ENCODE measurements at places on chromosomes 6 and 20.
A peak's percentile ranks its signal among the peaks of the same experiment; 100 is the strongest.

- peaks cover 23% of the 10 kb centered on the region for H3K4me1 ChIP-seq
- DNase-seq: no peak
- H3K27ac ChIP-seq: peak overlapping the region; percentile 17
- H3K4me3 ChIP-seq: no peak overlapping the region
- peaks cover 25% of the 10 kb centered on the region for H3K36me3 ChIP-seq
Observed at GRCh38 chr6:33702345-33702977, 9.0 kb downstream of the UQCC2 start.

DNA sequence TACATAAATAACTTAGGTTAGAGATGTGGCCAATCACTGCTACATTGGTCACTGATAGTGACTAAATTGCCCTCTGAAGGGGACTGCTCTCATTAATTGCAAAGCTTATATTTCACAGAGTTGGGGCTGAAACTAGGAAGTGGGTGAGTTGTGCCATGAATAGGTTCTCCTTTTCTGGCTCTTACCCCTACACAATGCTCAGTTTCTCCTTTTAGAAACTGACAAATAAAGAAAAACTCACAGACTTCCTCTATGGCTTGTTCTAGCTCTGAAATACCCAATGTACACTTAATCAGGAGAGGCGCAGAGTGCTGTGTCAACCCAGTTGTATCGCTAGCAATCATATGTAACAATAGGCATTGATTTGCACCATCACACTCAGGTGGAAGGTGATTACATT, 41.2 kb upstream of the PROKR2 start:
- peaks cover 9% of the 10 kb centered on the region for H3K27me3 ChIP-seq
- H3K36me3 ChIP-seq: no peaks in the 10 kb centered on the region
- no peak for DNase-seq
- H3K4me3 ChIP-seq: no peak overlapping the region
- H3K27ac ChIP-seq: no peak overlapping the region

- no peak overlapping the region for H3K4me3 ChIP-seq
- no peaks in the 10 kb centered on the region for H3K36me3 ChIP-seq
- peaks cover 17% of the 10 kb centered on the region for H3K27me3 ChIP-seq
- no peak overlapping the region for H3K27ac ChIP-seq
- H3K4me1 ChIP-seq: no peaks in the 10 kb centered on the region
Observed at GRCh38 chr6:52641826-52642225, 29.1 kb upstream of the TMEM14A start.

- no peaks in the 10 kb centered on the region for H3K36me3 ChIP-seq
- no peak for DNase-seq
- H3K27ac ChIP-seq: no peak overlapping the region
- H3K27me3 ChIP-seq: peaks cover 17% of the 10 kb centered on the region
- H3K4me1 ChIP-seq: no peaks in the 10 kb centered on the region
Observed at GRCh38 chr6:122621638-122622037, 11.4 kb downstream of the PKIB start.

DNA sequence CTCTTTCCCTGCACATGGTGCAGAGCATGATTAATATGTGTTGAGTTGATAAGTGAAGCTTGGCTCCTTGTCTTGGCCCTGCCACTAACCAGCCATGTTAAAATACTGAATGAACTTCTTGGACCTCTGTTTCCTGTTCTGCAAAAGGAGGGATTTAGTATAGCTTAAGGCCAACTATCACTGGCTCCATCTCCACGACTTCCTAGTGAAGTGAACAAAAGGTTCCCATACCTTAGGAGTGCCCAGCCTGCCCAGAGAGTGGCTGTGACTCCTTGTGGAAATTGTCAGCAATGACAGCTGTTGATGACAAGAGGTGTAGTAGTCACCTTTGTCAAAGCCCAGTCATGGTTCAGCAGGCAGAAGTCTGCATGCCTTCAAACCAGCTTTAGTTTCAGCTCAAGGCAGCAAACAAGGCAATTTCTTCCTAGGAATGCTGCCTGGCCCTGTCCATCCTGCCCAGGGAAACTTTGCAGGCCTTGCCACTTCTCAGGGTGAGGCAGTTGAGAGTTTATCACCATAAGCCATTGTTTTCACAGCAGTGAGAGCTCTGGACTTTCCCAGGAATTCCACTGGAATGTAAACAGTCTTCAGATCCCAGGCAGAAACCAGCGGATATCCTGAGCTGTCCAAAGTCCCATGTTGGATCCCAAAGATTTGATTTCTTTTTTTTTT, 169.7 kb upstream of the TNFAIP3 start:
- no peak for DNase-seq
- peaks cover 15% of the 10 kb centered on the region for H3K4me1 ChIP-seq
- no peak overlapping the region for H3K27ac ChIP-seq
- H3K36me3 ChIP-seq: no peaks in the 10 kb centered on the region
- H3K27me3 ChIP-seq: peaks cover 2% of the 10 kb centered on the region

DNA sequence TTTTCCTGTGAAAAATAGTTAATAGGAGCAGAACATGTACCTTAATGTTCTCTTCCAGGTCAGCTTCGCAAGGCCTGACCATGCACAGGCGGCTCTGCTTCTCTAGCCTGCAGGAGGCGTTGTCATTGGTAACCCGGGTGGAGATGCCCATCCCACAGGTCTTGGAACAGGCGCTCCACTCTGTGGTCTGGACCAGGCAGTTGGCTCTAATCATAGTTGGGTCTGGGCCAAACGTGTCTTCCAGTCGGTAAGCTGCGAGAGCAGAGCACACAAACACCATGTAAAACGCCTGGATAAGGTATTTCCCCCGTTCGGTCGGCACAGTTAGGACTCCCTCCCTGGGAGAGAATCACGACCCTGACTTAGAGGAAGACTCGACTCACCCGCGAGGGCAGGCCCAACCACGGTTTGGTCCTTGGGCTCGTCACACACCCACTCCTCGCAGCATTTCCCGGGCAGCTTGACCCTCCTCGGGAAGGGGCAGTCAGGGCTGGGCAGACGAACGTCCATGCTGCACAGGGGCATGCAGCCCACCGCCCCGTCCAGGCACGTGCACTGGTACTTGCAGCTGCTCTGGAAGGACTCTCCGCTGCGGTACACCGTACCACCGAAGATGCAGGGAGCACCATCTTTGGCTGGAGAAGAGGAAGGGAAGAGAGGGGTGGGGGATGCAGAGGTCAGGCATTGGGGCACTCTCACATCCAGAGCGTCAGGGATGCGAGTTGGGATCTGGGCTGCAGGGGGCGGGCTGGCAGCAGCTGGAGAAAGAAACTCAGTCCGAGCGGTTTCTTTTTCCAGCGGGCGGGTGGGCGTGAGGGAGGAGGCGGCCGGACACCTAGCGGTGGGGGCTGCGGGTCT, 1.0 kb downstream of the CCN2 start:
- H3K27ac ChIP-seq: no peak overlapping the region
- H3K4me1 ChIP-seq: peaks cover 11% of the 10 kb centered on the region
- DNase-seq: no peak
- H3K27me3 ChIP-seq: peaks cover 43% of the 10 kb centered on the region
- H3K36me3 ChIP-seq: peaks cover 2% of the 10 kb centered on the region

GRCh38 chr6:80537118-80537972, 430.9 kb downstream of the BCKDHB start:
- no peak for DNase-seq
- no peak overlapping the region for H3K27ac ChIP-seq
- no peak overlapping the region for H3K4me3 ChIP-seq
- H3K27me3 ChIP-seq: peaks cover 20% of the 10 kb centered on the region
- no peaks in the 10 kb centered on the region for H3K4me1 ChIP-seq

GRCh38 chr20:57194154-57194553, 72.3 kb downstream of the BMP7 start:
- H3K4me1 ChIP-seq: no peaks in the 10 kb centered on the region
- DNase-seq: peak; percentile 19
- H3K27ac ChIP-seq: no peak overlapping the region
- no peaks in the 10 kb centered on the region for H3K36me3 ChIP-seq
- peaks cover 16% of the 10 kb centered on the region for H3K27me3 ChIP-seq

DNA sequence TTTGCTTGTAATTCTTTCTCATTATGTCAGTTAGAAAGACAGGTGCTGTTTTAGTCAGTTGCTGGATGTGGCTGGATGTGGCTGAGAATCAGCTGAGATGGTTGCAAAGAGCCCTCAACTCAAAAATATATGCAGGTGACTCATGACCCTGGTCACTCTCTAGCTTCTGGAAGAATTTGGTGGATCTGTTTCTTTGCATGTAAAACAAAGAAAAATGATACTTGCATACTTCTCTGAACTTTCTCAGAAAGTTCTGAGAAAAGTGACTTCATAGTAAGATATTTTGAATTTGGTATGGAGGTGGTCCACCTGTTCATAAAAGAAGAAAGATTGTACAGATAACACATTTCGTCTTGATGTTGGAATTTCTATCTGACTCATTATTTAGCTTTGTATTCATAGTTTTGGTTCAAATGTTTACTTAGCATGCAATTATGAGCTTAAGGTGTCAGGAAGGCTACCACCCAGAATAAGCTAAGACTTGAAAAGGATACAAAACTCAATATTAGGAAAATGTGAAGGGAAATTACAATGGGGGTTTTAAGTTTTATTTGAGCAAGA, 163.2 kb upstream of the OLIG3 start:
- H3K27me3 ChIP-seq: no peaks in the 10 kb centered on the region
- no peak overlapping the region for H3K4me3 ChIP-seq
- H3K36me3 ChIP-seq: no peaks in the 10 kb centered on the region
- no peaks in the 10 kb centered on the region for H3K4me1 ChIP-seq

GRCh38 chr20:61728786-61729770, 336.6 kb downstream of the TAF4 start:
- DNase-seq: no peak
- H3K36me3 ChIP-seq: no peaks in the 10 kb centered on the region
- peaks cover 6% of the 10 kb centered on the region for H3K27me3 ChIP-seq
- H3K4me1 ChIP-seq: no peaks in the 10 kb centered on the region
- H3K27ac ChIP-seq: no peak overlapping the region

DNA sequence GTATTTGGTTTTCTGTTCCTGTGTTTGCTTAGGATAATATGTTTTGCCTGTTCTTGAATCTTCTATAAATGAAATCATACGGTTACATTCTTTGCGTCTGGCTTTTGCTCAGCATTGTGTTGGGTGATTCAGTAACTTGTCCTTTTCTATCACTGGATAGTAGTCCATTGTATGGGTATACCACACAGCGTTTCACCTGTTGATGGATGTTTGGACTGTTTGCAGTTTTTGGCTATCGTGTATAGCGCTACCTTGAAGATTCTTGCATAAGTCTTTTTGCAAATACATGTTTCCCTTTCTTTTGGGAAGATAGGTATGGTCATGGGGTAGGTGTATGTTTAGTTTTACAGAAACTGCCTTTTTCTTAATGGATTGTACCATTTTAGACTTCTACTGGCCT, 9.5 kb downstream of the MYBL2 start:
- H3K27me3 ChIP-seq: peaks cover 6% of the 10 kb centered on the region
- no peak overlapping the region for H3K4me3 ChIP-seq
- no peak for DNase-seq
- peaks cover 4% of the 10 kb centered on the region for H3K36me3 ChIP-seq
- H3K4me1 ChIP-seq: no peaks in the 10 kb centered on the region

DNA sequence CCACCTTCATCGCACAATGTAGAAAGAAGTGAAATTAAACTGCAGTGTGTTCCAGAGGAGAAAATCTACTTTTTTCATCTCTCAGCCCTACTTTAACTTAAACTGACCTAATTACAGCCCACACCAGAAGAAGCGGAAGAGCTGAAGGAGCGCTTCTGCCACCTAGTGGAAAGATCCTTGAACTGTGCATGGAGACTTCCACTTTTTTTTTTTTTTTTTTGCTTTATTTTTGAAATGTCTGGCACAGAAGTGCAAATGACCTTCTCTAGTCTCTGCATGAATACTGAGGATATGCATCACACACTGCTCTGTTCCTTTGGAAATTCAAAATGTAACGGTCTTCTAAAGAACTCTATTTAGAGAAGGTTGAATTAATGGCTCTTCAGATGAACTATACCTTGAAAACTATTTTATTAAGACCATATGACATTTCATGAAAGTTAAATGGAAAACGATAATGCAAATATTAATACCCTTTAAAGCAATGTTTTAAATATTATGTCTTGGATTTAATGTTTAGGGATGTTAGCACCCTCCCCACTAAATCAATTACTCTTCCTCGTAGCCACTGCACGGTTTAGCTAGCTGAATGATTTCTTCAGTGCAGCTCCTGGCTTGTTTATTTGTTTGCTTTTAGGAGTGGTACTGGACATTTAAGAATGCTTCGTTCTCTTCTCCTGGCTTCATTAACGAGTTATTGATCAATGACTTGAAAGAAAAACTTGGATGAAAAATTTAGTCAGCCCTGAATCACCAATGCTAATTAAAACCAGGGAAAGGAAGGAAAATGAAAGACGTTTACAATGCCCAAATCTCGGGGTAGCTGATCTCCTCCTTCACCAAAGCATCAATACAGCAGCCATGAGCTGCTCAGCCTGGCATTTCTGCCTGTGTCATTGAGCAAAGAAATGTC, 569.6 kb upstream of the GJE1 start:
- DNase-seq: peak; percentile 54
- H3K4me3 ChIP-seq: peak overlapping the region; percentile 89
- no peaks in the 10 kb centered on the region for H3K36me3 ChIP-seq
- H3K4me1 ChIP-seq: peaks cover 15% of the 10 kb centered on the region
- no peaks in the 10 kb centered on the region for H3K27me3 ChIP-seq
